ENCODE measurements at places on chromosomes 2 and 18. TPM values are rescaled to one million over a fixed set of nuclear protein-coding genes. Genes with fewer than 3 reads are reported as not detected.

DNA sequence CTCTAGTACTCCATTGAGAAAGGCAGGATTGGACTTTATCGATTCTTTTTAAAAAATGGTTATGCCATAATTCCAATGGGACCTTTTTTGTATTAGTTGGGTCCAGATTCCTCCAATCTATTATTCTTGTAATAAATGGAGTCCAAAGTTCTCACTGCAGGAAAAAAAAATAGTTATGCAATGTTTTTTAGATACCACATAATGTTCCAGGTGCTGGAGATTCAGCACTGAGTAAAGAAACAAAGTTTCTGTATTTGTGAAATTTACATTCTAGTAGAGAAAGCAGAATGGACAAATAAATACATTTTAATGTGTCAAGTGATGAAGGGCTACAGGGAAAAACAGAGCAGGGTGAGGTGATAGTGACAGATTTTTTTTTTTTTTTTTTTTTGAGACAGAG, 78.5 kb upstream of the MYCN start:
- no peaks in the 10 kb centered on the region for H3K4me1 ChIP-seq
- H3K4me3 ChIP-seq, result no peak overlapping the region
- no peak overlapping the region for H3K27ac ChIP-seq
- DNase-seq, result no peak

HSPD1 gene
- 149 TPM for total RNA-seq

ASXL3 gene
- 3.9 TPM for total RNA-seq

FEV gene
- not detected for total RNA-seq

PXDN gene
- 576 TPM for total RNA-seq

SLC4A5 gene
- 0.65 TPM for total RNA-seq
